ENCODE measurements at places on chromosomes 4 and X. TPM values are rescaled to one million over a fixed set of nuclear protein-coding genes. Genes with fewer than 3 reads are reported as not detected.

DNA sequence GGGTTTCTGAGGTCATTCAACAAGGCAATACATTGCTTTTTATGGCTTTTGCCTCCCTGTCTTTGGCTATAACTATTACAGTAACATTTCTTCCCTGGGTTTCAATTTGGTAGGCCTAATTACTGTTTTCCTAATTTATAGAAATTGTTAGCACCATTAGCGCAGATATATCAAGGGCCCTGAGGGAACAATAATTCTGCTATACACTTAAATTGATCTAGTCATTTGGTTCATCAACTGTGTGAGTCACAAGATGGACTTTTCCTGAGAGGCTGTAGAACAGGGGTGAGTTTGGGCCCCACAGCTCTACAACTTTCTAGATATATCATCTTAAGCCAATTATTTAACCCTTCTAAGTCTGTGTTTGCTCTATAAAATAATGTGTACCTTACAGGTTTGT, 107.9 kb downstream of the COMMD8 start:
- DNase-seq = no peak

DNA sequence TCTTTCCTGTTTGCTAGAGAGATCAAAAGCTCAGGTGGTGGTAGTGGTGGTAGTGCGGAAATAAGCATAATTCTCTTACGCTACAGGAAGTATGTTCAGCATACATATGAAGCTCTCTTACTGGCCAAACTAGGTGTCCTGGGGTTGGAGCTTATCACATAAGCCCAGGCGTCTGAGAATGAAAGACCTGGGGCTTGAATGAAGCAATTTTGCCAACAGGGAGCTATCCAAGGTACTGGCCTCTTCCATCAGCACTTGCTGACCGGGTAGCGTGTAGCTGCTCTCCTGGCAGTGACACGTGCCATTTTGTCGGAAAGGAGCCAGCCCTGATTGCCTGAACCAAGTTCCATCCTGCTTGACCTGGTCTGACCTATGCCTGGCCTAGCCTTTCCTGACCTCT, 65.9 kb upstream of the HPF1 start:
- peak; percentile 65 for DNase-seq

- no peak for DNase-seq
Measured at GRCh38 chr4:110623718-110624397, 981 bp upstream of the PITX2 start.

DNA sequence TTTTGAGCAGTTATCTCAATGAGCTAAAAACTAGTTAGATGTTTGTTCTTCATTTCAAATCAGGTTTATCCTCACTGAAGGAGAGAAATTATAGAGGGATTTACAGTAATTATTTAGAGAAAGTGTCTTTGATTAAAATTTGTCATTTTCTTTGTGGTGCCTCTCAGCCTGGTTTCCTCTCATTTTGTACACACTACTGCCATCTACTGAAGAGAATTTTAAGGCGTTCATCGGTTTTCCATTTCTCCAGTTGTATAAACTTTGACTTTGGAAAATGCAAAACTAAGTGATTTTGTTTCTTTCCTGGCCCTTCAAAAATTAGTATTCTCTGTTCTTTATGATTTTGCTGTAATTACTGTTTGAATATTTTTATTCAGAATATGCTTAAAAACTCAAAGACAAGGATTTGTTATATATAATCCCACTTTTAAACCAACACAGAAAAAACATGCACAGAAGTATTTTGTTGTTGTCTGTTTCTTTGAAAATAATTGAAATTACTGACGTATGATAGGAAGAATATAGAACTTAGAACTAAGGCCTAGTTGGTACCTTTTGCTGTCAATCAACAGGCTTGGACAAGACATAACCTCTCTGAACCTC, 34.4 kb upstream of the ANXA3 start:
- DNase-seq = no peak

DNA sequence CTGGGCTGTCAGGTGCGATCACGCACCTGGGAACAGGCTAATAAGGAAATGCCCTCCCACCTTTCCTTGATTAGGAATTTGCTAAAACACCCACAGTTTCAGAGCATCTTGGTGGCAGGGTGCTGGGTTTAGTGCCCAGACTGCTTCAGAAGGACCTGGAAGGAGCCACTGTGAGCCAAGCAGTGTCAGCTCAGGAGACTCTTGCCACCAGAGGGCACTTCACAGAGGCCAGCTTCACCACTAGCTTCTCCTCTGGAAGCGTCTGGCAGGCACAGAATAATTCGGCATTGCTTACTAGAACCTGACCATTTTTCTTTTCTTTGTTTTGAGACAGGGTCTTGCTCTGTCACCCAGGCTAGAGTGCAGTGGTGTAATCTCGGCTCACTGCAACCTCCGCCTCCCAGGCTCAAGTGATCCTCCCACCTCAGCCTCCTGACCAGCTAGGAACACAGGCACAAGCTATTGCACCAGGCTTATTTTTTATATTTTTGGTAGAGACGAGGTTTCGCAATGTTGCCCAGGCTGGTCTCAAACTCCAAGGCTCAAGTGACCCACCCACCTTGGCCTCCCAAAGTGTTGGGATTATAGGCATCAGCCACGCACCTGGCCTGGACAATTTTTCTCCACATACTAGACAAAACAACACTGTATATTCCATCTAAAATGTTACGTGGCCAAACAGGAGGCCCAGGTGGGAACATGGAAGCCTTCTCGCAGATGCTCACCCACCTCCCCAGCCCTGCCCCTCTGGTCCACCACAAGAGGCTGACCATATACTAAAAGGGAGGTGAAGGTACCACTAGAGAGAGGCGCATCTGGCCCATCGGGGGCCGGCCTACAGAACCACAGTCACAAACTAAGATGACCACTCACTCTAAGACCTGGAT, 14.1 kb downstream of the NOP14 start:
- peak; percentile 45 for DNase-seq

DNA sequence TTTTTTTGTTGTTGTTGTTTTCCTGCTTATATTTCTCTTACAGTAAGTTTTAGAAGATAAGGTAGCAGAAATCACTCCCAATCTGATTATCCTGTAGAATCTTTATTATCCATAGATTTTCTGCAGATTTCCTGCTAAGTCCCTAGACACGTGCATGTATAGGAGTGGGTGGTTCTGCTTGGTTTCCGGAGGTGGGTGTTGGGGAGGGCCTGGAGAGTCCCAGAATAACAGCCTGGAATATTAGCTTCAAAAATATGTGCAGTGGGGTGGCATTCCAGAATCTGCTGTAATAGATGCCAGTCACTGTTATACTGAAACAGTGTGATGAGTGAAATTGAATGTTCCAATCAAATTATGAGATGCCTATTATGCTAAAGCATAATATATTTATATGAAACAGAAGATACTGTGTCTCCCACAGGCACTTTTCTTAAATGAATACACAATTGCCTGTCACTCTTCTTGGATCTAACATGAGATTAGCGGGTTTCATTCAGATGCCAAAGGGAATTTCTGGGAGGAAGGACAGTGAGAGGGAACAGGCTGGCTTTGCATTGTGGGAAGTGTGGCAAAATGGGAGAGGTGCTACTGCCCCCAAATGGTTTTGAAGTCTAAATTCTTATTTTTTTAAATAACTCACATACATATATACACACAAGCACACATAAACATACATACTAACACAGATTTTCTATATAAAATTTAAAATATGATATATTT, 37.6 kb downstream of the C4orf50 start:
- no peak for DNase-seq

- no peak for DNase-seq
Measured at GRCh38 chr4:28247805-28248204, 1387.2 kb downstream of the STIM2 start.

GRCh38 chr4:73608689-73609594, 11.3 kb downstream of the RASSF6 start:
- no peak for DNase-seq

DNA sequence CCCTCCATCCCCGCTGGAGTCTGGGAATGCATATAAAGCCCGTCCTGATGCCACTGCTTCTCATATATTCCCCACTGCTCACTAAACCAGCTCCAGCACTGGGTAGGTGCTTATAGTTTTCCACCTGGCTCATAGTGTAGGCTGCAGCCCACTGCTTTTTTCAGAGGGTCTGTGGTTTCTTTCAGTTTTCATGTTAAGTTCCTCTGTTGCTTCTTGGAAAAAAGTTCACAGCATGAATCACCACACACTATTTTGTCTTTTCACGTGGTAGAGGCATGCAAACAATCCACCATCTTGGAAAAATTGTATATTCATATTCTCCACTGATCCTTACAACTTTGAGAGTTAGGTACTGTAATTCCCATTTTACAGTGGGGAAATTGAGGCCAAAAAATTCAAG, 39.4 kb downstream of the DCLK2 start:
- no peak for DNase-seq

GRCh38 chr4:174591243-174592021, 69.1 kb upstream of the HPGD start:
- DNase-seq = no peak

GRCh38 chr4:148397771-148398170, 44.4 kb downstream of the NR3C2 start:
- DNase-seq = no peak

GRCh38 chr4:78624048-78624447, 72.5 kb downstream of the ANXA3 start:
- no peak for DNase-seq

DNA sequence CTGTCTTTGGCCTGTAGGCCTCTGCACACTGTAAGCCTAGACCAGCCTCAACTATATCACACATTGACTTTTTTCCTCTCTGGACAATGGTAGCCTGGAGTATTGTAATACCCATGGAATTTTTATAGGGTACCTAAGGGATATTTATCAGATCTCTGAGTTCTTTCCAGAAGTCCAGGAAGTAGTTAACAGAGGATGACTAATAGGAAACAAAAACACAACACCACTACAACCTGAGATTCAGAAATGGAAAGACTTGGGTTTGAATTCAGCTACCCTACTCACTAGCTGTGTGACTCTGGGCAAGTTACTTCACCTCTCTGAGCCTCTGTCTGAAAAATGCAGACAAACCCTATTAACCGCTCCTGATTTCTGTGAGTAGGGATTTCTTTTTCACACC, 7.7 kb upstream of the STX18 start:
- DNase-seq = no peak

The TMEM156 gene
- not detected for total RNA-seq

The CFAP47 gene
- 0.44 TPM for total RNA-seq

The APELA gene
- 0.85 TPM for total RNA-seq

The DOK7 gene
- total RNA-seq = 0.69 TPM

The SLC16A2 gene
- total RNA-seq = 32.4 TPM

The DCAF8L2 gene
- 0.62 TPM for total RNA-seq

Measured in endothelial cell (in vitro differentiated cells).